Right cardiac atrium (tissue), 5 donors: ENCODE measurements at places on chromosomes 3 and 15. TPM values are rescaled to one million over a fixed set of nuclear protein-coding genes. Genes with fewer than 3 reads are reported as not detected.

Gene IMPG2
- total RNA-seq: 0.49 TPM

DNA sequence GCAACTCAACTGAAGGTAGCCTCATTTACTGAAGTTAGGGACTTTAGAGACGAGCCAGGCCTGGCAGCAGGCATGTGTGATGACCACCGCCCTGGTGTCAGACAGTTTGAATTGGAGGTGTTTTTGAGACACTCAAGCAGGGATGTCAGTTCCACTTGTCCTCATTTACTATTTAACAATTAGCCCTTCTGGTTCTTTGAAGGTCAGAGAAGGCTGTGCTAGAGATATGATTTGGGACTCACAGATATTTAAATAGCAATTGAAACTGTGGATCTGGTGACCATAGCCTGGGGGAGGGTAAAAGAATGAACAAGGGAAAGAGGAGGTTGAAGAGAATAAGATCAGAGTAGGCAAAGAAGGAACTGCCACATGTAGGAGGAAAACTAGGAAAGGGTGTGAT, 74.6 kb downstream of the REC114 start:
- peak; percentile 68 for DNase-seq

GRCh38 chr3:129015388-129016105, 14.4 kb downstream of the EFCC1 start:
- peak; percentile 80 for DNase-seq

DNA sequence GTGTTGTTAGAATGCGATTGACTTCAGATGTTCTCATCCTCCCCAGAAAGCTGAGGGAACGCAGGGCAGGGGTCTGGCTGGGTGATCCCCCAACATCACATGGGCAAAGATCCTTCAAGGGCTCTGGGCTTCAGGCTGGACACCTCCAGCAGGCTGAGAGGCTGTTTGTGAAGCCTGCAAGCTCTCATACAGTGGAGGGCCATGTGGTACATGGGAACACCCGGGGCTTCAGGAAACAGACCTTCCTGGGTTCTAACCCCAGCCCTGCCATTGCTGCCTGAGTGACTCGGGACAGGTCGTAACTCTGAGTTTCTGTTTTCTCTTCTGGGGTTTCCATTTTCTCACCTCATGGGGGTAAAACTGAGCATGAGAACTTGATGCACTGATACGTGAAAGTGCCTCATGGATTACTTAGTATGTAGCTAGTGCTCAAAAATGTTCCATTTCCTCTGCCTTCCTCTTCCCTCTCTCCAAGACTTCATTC, 81.2 kb downstream of the TLE3 start:
- no peak for DNase-seq

Gene ISL2
- total RNA-seq: not detected

GRCh38 chr15:80825361-80826030, 46.3 kb downstream of the CEMIP start:
- DNase-seq: no peak

Gene CCDC13
- total RNA-seq: 1.8 TPM

DNA sequence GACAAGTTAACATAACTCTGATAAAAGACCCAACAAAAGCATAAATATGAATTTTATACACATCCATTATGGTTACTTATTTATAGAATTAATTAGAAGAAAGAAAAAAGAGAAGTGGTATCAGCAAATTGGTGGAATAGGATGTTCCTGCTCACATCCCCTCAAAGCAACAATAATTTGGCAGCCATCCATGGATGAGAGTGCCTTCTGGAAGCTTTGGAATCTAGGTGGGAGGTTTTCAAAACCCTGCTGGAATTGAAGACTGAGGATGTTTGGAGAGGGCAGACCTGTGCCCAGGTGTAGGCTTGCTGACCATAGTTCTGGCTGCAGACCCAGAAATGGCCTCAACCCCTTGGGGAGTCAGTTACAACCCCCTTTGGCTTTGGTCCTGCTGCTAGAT, 91.2 kb downstream of the EDEM1 start:
- DNase-seq: no peak

DNA sequence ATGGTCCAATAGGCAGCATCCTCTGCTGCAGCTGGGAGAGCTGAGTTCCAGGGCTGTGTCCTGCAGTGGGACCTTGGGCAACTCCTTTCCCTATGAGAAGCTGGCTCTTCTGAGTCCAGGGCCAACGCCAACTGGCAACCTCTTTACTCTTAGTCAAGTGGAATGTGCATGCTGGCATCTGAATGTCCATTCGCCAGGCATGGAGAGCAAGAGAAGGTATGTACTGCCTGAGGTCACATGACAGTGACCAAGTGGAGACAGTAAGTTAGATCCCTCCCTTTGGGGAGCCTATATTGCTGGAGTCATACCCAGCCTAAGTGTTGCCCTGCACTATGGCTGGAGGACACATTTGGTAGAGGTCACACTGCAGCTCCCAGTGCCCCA, 12.1 kb downstream of the HEMK1 start:
- DNase-seq: no peak

GRCh38 chr15:57045741-57046382, 127.4 kb downstream of the TCF12 start:
- no peak for DNase-seq

DNA sequence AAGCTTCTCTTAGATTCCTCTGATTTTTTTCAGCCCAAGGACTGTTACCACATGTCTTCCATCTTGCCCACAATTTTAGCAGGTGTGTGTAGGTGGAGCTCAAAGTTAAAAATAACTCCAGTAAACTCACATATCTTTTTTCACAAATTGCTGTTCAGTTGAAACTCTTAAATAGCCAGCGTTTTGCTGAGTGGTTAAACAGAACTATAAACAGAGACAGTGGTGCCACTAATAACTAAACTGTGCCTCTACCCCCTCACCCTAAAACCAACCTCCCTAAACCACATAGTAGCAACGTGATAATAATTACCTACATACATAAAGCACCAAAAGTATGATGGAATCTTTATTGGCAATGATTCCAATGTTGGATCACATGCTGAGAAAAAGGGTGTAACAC, 525.1 kb downstream of the PDCD6IP start:
- no peak for DNase-seq

GRCh38 chr3:190585805-190586630, 72.1 kb downstream of the IL1RAP start:
- no peak for DNase-seq

DNA sequence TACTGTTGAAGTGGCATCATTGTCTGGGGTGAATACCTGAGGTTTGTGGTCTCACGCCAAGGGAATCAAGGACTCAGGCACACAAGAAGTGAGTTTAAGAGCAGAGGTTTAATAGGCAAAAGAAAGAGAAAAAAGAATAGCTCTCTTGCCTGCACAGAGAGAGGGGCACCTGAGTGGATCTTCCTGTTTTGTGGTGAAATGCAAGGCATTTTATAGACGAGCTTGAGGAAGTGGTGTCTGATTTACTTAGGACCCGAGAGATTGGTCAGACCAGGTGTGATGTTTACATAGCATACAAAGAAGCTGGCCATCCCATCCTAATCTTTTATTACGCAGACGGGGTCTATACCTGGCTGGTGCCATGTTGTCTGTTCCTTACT, 13.2 kb downstream of the CCR5 start:
- DNase-seq: no peak

DNA sequence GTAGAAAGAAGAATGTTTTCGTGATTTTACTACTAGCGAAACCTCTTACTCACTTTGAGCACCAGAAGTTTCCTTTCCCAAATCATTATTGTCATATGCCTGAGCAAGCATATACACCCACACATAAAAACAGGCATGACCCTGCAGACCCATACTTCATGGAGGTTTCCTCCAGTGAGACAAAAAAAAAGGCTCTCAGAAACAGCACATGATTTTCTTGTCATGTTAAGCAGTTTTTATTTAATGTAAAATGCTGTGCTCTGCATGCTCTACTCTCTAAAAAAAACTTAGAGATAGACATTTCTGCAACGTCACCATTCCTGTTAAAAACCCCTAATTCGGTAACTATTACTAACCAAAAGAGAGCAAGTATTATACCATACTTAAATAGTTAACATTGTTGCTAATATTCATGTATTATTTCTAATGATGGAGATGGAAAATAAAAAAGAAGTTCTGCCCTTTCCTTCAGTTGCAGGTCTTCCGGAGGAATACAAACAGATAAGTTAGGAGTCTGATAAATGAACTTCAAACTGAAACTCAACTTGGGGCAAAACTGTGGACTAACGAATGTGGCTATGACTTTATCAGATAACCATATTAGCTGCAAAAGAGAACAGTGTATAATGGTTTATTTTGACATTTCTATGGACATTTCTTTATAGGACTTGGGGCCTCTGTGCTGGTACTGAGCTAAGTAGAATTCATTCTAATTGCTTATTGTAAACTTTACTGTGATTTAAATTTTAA, 15.9 kb downstream of the CD200R1 start:
- no peak for DNase-seq

Gene FBXO40
- total RNA-seq: 258 TPM

Gene AADAC
- total RNA-seq: not detected

GRCh38 chr3:174457758-174458157, 401.4 kb upstream of the NAALADL2 start:
- no peak for DNase-seq

GRCh38 chr15:98799461-98800390, 151.4 kb downstream of the IGF1R start:
- no peak for DNase-seq

Gene MYO1E
- 19.8 TPM for total RNA-seq

GRCh38 chr3:107367353-107367752, 9.9 kb upstream of the CCDC54 start:
- DNase-seq: no peak

- DNase-seq: no peak
Measured at GRCh38 chr3:85939074-85939482, 980.3 kb downstream of the CADM2 start.

GRCh38 chr3:126337980-126338651, 19.1 kb downstream of the KLF15 start:
- DNase-seq: no peak

DNA sequence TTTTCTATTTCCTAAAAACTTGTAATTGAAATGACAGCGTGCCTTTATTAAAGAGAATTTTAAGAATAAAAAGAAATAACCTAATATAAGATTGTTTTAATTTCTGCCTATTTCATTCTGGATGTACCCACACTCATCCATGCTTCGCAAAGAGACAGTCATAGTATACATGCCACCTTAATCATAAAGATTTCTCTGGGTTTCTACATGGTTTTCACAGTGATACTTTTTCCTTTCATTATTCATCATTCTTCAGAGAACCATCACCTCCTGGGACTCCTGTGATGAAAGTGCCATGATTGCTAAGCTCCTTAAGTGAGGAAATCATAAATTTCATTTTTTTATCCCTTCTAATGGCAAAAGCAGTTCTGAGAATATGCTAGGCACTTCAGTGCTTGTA, 4.3 kb upstream of the CCR8 start:
- DNase-seq: no peak

Gene NCEH1
- total RNA-seq: 39.4 TPM

DNA sequence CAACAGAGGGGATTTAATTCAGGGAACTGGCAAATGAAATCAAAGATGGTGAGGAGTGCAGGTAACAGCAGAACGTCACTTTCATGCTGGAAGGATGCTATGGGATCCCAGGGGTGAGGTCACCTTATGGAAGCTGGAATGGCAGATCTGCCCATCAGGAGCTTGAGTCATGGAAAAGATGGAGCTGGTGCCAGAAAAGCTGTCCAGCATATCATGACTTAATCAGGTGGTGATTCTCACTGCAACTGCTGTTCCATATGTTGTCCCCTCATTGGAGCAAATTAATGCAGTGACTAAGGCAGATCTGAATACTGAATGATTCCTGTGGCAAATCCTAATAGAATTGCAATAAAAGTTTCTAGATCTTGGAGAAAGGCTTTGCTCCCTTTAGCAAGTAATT, 38.4 kb downstream of the HHLA2 start:
- no peak for DNase-seq

DNA sequence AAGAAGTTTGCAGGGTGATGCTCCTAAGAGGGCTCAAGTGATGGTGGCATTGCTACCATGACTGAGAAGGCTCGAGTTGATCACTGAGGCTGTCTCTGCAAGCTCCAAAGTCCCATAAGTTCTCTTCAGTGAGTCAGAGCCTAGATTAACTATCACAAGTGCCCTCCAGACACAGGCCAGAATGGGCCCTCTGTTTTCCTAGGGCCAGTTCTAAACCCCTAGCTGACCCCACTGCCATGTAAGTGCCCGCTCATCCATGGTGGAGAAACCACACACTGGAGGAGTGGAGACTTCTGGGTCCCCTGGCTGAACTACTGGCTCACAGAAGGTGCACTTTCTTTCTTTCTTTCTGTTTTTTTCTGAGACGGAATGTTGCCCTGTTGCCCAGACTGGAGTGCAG, 87.6 kb upstream of the WNT5A start:
- DNase-seq: no peak

Gene TIGIT
- 0.53 TPM for total RNA-seq

GRCh38 chr3:80682951-80683350, 915.2 kb upstream of the ROBO1 start:
- no peak for DNase-seq

GRCh38 chr3:6799264-6799915, 61.5 kb upstream of the GRM7 start:
- DNase-seq: peak; percentile 53

Gene NR2E3
- 0.12 TPM for total RNA-seq

Gene EPHA3
- 7.9 TPM for total RNA-seq

- no peak for DNase-seq
Measured at GRCh38 chr3:106241593-106241992, 372.8 kb upstream of the CBLB start.

- DNase-seq: no peak
Measured at GRCh38 chr15:69092159-69092558, 68.3 kb upstream of the GLCE start.

GRCh38 chr3:129054605-129055104, 5.9 kb upstream of the GP9 start:
- no peak for DNase-seq

Gene ACY1
- total RNA-seq: 18.4 TPM

DNA sequence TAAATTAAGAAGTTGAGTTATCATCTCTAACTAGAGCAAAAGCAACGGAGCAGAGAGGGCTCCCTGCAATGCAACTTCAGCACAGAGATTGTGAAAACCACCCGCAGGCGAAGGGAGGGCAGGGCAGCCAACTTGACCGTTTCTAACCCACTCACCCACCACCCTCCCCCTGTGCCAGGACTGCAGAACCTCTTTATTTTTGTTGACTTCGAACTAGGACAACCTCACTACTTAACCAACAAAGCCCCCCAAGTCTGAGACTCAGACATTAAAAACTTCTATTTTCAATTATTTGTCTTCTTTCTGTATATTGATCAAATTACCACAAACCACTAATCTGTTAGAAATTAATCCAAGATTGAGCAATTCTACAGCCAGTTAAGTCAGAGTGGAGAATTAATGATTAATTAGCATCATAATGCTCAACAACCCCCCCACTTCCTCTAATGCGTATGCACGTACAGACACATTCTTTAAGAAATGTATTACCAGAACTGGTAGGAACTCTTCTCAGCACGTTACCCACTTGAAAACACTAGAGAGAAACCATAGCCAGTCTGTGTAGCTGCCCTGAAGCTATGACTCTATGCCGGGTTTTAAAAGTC, 2.0 kb downstream of the MGLL start:
- DNase-seq: no peak

Gene TRPM7
- total RNA-seq: 31.7 TPM

- no peak for DNase-seq
Measured at GRCh38 chr3:144177649-144178048, 206.0 kb downstream of the DIPK2A start.

Gene AADACL2
- not detected for total RNA-seq
